ENCODE measurements at places on chromosomes 11 and 22.
A peak's percentile ranks its signal among the peaks of the same experiment; 100 is the strongest.

- DNase-seq = no peak
Observed at GRCh38 chr11:198236-198806, 5.4 kb downstream of the SCGB1C1 start.

- no peak for DNase-seq
Observed at GRCh38 chr11:91295591-91295990, 929.0 kb upstream of the FAT3 start.

- DNase-seq = no peak
Observed at GRCh38 chr11:101803651-101804050, 111.2 kb upstream of the CEP126 start.

DNA sequence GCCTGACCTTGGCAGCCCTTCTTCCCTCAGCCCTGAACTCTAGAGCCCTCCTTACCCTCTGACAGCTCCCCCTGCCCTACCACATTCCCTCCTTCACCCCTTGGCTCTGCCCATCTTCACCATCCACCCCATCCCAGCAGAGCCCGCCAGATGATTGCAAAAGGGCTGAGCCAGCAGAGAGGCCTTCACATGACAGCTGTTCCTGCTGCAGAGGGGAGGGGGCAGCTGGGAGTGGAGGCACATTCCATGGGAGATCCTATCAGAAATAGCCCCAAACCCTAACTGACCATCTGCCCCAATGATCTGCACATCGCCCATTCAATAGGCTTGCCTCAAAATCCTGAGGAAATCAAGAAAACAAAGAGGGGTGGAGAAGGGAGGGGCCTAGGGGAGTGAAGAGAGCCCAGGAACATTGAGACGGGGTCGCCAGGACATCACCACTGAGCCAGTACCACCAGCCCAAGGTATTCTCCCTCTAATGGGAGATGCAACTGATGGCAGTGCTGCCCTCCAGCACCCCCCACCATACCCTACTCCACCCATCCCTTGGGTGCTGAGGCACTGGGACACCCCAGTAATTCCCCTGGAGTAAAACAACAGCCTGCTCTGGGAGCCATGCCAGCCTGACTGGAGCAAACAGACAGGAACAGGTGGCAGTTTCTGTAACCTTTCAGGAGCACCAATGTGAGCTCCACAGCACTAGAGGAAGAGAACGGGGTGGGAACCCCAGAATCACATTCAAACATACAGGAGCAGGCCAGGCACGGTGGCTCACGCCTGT, 8.0 kb upstream of the AHNAK start:
- DNase-seq = no peak

DNA sequence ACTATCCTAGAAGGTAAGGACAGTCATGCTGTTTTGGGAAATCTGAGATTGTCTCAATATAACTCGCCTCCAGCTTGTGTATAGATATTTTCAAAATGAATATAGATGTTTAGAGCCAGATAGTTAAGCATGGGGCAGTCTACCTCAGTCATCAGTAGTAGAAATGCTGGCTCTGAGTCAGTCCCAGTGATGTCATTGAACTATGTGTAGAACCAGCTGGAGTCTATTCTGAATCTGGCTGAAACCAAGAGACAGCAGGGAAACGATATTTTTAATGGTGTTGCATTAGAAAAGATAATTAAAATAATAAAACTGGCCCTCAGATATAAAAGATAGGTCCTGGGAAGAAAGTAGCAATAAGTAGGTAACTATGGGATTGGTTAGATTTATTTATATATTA, 25.9 kb downstream of the PIWIL4 start:
- no peak for DNase-seq

DNA sequence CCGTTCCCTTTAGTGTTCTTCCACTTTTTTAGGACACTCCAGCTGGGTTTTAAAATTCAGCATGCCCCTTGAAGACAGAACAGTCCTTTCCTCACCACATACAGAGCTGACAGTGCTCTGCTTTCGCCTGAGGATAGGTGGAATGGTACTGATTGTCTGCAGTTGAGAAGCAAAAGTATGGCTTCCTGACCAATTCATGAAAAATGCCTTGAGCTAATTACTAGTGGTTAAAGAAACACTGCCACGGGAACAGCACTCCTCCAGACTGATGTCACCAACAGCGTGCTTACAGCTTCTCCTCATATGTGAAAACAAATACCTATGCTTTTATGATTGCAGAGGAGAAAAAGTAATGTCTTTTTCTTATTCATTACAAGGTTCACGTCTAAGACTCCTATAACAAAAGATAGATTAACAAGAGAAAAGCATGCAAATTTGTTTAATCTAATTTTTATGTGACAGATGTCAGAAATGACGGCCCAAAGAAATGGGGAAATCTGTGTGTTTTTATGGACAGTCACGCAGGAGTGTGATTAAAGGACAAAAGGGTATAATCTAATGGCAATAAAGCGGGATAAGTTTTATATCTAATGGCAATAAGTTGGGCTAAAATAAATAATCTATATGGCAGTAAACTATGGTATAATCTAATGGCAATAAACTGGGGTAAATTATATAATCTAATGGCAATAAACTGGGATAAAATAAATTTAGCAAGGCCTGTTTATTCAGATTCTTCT, 123.4 kb upstream of the ARHGAP42 start:
- DNase-seq = no peak

DNA sequence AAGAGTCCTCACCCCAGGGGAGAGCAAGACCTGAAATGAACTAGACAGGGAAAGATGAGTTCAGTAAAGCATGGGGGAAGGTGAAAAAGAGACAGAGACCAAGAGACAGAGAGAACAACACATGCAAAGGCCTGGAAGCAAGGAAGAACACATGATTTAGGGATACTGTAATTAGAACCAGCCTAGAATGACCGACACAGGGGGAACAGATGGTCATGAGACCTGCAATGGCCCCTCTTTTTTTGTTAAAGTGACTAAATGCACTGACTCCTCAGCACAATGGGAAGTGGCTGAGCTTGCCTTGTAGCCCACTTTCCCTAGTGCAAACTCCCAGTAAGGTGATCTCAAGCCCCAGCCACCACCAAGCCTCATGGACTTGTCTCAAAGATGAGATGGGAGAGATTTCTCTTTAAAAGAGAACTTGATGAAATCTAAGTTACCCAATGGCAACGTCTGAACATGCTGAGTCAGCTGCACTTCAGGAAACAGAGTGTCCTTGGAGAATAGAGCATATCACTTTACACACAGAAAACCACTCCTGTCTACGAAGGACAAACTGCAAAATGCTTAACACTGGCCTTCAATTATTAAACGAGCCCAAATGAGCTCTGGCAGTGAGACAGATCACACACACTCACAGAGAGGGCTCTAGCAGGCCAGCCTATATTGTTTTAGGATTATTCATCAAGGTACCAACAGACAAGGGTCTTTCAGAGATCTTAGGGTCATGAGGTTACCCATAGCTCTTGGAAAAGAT, 91.0 kb downstream of the SERGEF start:
- no peak for DNase-seq

GRCh38 chr11:30990625-30991296, 378.8 kb downstream of the DCDC1 start:
- no peak for DNase-seq

GRCh38 chr11:77968337-77968736, 26.1 kb downstream of the INTS4 start:
- no peak for DNase-seq

- DNase-seq = peak; percentile 71
Observed at GRCh38 chr22:42553475-42554361, at the start of gene SERHL2. Gene SERHL2 (plus strand): TSS chr22:42553956. CDS start chr22:42554021, 65 bp downstream.

GRCh38 chr11:35917676-35918075, 26.2 kb upstream of the LDLRAD3 start:
- DNase-seq = no peak

- no peak for DNase-seq
Observed at GRCh38 chr22:46652847-46653331, 32.7 kb downstream of the GRAMD4 start.

DNA sequence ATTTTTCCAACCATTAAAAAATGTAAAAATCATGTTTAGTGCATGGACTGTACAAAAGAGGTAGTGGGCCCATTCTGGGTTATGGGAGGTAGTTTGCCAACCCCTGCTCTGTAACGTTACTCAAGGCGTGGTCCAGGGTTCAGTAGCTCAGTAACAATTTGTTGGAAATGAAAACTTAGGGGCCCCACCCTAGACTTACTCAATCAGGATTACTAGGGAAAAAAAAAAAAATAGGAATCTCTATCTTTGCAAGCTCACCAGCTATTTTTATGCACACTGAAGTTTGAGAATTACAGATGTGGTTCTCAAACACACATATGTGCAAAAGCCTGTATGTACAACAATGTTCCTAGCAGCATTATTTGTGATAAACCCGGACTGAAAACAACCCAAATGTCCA, 17.3 kb upstream of the LMO2 start:
- DNase-seq = no peak

- peak; percentile 38 for DNase-seq
Observed at GRCh38 chr22:44671742-44672141, 30.3 kb upstream of the PRR5 start.

GRCh38 chr22:43506487-43506886, 94.7 kb downstream of the MPPED1 start:
- no peak for DNase-seq

- no peak for DNase-seq
Observed at GRCh38 chr11:116950210-116950609, 112.8 kb upstream of the APOA1 start.

DNA sequence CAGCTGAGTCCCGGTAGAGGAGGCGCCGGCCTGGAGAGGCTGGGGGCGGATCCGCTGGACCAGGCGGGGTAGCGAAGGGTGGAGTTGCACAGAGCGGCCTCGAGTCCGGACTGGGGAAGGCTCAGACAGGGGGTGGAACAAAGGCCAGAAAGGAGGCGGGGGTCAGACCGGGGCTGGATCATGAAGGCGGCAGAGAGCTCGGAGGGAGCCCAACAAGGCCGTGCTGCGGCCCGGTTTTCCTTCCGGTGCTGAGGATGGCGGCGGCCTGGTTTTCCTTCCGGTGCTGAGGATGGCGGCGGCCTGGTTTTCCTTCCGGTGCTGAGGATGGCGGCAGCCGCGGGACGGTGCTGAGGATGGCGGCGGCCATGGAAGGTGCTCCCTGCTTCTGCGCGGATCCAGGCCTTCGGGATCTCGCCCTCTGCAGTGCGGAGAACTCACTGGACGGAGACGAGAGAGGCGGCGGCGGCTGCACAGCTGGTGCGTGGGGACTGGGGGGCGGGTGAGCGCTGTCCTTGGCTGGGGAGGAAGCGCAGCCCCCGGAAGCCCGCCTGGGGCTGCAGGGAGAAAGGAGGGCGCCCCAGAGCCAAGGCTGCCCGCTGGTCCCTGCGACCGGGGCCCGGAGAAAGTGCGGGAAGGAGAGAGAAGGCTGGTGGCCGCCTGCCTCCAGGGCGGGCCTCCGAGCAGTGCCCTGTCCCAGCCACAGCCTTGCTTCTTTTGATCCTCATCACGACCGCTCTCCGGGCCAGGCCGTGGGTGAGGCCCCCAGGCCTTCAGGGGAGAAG, 350.4 kb upstream of the B3GAT1 start:
- DNase-seq = no peak

- DNase-seq = no peak
Observed at GRCh38 chr11:69984457-69985261, 93.5 kb upstream of the ANO1 start.

DNA sequence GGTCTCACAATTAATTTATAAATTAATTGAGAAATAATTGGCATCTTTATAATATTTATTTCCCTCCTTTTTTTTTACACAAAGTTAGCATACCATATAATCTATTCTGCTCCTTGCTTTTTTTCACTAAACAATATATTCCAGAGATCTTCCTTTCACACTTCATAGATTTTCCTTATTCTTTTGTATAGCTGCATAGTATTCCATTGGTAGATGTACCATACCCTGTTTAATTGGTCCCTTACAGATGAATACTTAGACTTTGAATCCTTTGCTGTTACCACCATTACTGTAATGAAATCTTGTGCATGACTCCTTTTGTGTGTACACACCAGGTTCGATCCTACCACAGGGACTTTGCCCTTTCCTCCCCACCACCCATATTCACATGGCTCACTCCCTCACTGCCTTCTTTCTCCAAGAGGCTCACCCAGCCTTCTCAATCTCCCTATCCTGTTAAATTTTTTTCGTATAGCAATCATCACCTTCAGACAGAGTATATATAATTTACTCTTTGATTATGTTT, 48.9 kb downstream of the RBX1 start:
- DNase-seq = no peak

GRCh38 chr11:95739108-95739938, 50.3 kb downstream of the FAM76B start:
- no peak for DNase-seq

GRCh38 chr22:36147196-36147791, 13.3 kb downstream of the APOL3 start:
- no peak for DNase-seq

- DNase-seq = no peak
Observed at GRCh38 chr11:108875134-108875533, 210.3 kb downstream of the DDX10 start.

- no peak for DNase-seq
Observed at GRCh38 chr11:131945706-131946105, 575.3 kb downstream of the NTM start.

DNA sequence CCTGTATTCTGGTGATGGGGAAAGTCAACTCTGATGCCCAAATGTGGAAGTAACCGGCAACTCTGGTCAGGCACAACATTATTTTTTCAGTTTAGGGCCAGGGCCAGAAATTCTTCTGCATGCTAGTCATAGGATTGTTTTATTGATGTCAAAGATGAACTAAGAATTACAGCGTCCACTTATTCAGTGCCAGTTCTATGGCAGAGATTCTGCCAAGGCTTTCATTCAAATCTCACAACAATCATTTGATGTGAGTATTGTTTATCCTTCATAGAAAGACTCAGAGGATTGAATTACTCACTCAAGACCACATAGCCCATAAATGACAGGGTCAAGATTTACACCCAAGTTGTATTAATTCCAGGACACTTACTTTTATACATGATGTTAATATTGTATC, 87.7 kb downstream of the TMPRSS5 start:
- no peak for DNase-seq

DNA sequence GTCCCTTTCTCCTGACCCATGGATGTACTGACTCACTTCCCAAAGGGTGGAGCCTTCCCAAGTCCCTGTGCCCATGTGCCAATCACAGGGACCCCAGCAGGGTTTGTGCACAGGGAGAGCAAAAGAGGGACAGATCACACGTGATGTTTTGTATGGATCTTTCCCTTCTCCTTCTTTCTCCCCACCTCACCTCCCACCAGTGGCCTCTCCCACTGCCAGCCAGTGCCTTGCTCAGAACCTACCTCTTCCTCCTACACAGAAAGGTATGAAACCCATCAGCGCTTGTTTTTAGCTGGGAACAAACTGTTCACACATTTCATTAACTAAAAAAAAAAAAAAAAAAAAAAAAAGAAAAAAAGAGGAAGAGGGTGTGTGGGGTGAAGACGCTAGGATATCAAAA, 112.9 kb downstream of the DSCAML1 start:
- no peak for DNase-seq

- no peak for DNase-seq
Observed at GRCh38 chr22:37618674-37619073, 10.0 kb downstream of the GGA1 start.

GRCh38 chr11:70322666-70323065, 52.2 kb downstream of the PPFIA1 start:
- DNase-seq = no peak
